ENCODE measurements at places on chromosomes 12 and 14.

DNA sequence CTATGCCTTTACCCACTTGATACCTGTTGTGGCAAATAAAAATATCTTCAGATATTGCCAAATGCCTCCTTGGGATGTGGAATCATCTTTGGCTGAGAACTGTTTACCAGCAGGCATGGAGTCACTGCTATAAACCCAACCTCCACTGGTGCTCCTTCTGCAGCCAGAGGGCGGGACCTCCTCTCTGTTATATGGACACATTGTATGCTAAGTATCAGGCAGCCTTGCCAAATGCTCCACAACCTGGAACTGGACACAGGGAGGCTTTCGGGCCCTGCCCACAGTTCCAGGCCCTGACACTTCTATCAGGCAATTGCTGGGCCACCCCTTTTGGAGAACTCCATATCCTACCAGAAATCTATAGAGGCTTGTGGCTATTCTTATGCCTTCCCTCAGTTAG, 201.0 kb downstream of the TMX1 start:
- DNase-seq: no peak

- DNase-seq: no peak
Measured at GRCh38 chr12:18415227-18415626, 153.9 kb downstream of the PIK3C2G start.

DNA sequence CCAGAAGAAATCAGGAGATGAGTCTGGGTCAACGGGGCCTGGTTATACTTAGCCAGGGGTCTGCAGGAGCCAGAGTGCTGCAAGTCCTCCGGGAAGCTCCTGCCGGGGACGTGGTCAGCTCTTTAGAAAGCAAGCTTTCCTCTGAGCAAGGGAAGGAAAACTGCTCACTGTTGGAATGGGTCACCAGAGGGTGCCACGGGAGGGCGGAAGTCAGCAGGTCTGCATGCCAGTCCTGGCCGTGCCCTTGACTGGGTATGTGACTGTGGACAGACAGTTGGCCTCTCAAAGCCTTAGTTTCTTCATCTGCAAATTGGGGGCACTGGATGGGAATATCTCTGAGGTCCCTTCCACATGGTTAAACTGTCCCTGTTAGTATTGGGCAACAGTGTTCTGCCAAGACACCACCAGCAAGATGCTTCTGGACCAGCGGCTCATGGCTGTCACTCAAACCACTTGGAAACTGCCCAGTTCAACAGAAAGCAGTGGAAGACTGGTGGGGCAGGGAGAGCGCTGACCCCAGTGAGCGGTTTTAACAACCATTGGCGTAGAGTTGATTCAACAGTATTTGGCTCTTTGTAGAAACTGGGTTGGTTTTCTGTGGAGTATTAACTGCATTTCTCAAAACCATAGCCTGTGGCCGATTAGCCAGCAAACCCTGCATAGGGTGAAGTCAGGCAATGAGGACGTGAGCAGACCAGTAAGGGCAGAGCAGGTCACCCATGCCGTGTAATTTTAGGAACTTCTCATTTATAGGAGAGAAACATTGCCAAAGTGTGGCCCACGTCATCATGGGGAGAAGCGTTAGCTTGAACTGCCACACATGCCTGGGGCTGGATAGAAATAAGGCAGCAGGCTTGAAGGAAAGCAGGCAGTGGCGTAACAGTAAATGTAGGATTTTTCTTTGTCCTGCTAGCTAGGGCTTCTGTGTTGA, 163.9 kb upstream of the PRMT8 start:
- DNase-seq: no peak

DNA sequence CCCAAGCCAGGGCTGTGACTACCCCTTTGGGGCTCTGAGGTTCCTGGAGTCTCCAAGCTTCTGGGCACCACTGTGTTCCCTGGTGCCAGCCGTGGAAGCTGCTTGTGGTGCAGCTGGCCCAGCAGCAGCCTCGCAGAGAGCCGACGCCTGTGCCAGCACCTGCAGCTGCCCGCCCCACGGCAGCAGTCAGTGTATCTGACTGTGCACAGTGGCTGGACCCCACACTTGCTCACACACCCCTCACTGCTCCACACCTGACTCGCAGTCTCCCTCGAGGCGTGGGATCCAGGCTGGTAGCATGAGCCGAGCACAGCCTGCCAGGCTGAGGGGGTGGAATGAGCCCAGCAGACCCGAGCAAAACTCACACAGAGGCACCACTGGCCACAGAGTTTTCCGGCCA, 325.2 kb downstream of the PCNX1 start:
- DNase-seq: no peak

GRCh38 chr14:43411841-43412240, 1095.2 kb downstream of the FSCB start:
- DNase-seq: no peak

DNA sequence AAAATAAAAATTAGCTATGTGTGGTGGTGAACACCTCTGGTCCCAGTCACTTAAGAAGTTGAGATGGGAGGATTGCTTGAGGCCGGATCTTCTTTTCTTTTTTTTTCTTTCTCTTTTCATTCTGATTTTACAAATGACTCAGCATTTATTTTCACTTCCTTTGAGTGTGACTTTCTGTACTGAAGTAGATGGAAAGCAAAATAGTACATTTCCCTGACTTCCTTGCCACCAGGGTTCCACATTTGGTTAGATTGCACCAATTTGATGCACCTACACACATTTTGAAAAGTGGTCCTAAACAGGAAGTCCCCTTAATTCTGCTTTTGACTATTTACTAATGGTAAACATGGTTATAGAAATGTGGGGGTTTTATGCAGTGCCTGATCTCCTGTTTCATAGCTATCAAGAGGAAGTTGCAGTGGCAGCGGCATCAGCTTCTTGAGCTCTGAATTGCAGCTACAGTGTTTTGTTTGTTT, 13.0 kb upstream of the LEMD3 start:
- DNase-seq: no peak

- DNase-seq: no peak
Measured at GRCh38 chr14:101215927-101216326, 312.4 kb upstream of the RTL1 start.

DNA sequence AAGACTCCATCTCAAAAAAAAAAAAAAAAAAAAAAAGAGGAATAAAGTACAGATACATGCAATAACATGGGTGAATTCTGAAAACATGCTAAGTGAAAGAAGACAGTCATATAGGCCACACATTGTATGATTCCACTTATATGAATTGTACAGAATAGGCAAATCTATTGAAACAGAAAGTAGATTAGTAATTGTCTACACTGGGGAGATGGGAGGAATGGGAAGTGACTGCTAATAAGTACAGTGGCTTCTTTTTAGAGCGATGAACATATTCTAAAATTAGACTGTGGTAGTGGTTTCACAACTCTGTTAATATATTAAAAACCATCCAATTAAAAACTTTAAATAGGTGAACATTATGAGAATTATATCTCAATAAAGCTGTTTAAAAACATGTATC, 74.4 kb downstream of the ANKS1B start:
- DNase-seq: no peak

GRCh38 chr12:107372229-107372658, 278.9 kb upstream of the CRY1 start:
- no peak for DNase-seq

- no peak for DNase-seq
Measured at GRCh38 chr14:70893062-70893845, 14.0 kb upstream of the PCNX1 start.
